ENCODE measurements at places on chromosomes 16 and 17.

DNA sequence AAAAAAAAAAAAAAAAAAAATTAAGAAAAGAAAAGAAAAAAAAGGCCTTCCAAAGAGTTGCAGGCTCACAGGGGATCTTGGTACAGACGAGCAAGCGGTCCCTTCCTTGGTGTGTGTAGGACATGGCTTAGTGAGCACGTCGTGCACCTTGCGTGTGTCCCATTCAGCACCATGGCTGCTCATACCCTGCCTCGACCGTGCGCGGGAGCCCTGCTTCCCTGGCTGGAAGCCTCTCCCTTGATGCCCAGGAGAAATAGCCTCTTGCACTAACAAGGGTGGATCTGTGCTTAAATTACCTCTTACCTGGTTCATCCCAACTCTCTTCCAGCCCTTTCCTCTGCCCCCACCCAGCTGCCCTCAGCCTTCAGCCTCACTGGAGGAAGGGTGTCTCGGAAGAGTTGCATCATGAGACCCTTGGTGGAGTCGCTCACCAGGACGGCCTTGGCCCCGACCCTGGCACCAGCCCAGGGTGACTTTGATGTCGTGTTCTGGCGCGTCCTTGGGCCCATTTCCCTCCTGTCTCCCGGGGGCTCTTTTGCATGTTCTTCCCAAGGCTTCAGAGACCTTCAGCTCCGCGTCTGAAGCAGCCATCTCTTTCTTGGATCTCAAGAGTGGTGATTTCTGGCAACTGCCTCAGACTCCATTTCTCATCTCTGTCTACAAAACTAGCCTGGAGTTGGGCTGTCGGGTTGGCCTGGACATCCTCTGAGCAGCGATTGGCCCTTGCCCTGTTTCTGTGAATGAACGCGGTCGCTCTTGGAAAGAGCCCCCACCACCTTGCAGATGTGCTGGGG is 127.2 kb downstream of the CMIP start:
- DNase-seq, result no peak

GRCh38 chr17:7218166-7218565 is 1.5 kb downstream of the DLG4 start:
- no peak for DNase-seq

DNA sequence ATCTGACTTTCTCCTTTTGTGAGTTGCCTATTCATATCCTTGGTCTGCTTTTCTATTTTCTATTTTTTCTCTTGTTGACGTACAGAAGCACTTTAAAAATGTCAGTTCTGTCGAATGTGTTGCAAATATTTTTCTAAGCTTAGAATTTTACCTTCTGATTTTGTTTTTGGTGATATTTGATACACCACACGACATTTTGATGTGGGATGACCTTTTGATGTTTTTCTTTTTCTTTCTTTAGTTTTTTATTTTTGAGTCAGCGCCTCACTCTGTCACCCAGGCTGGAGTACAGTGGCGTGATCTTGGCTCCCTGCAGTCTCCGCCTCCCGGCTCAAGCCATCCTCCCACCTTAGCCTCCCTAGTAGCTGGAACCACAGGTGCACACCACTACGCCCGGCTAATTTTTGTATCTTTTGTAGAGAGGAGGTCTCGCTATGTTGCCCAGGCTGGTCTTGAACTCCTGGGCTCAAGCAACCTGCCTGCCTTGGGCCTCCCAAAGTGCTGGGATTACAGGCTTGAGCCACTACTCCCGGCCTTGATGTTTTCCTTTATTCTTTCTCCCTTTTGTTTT is 39.6 kb downstream of the WSB1 start:
- no peak for DNase-seq

DNA sequence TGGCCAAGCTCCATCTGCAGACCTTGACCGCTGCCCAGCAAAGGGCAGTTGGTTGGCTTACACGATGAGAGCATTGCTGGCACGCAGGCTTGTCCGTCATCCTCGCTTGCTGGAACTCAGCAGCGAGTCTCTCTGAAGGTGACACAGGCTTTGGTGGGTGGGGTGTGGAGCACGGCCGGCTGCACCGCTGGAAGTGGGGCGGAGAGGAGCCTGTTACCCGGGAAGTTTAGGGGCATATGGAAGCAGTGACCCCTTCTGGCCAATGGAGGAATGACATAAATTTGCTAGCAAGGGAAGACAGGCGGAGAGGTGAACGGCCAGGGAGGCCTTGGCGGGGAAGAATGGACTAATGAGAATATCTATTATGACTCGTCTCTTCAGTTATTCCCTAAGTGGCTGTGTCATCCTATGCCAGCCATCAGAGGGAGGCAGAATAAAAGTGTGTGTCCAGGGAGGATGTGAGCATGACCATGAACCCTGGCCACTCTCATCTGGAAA is 65.9 kb upstream of the SDK2 start:
- DNase-seq, result peak; percentile 9

DNA sequence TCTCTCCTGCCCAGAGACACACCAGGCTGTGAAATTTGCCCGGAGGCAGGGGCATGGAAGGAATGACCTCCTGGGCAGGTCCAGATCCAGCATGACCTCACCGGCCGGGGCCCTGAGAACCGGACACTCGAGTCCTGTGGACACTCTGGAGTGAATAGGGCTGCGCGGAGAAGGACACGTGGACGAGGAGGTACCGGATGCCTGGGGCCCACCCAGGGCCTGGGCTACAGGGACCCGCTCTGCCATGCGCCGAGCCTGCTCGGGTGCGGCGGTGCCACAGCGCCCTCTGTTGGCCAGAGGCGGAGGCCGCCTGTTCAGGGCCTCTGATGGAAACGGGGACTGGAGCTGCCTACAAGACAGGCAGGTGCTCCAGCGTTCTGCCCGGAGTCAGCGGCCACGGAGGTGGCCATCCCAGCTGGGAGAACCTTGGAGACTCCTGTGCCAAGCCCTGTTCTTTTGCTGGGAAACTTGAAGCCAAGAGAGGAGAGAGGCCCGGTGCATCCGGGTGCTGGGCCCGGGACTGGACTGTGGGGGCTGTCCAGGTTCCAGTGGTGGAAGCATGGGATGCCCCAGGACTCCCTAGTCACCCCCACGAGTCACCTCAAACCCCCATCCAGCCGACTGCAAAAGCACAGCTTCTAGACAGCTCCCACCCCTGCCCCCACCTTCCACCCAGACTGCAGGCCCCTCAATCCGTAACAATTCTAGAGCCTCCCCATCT is 19.3 kb upstream of the NXPH3 start:
- peak; percentile 64 for DNase-seq

DNA sequence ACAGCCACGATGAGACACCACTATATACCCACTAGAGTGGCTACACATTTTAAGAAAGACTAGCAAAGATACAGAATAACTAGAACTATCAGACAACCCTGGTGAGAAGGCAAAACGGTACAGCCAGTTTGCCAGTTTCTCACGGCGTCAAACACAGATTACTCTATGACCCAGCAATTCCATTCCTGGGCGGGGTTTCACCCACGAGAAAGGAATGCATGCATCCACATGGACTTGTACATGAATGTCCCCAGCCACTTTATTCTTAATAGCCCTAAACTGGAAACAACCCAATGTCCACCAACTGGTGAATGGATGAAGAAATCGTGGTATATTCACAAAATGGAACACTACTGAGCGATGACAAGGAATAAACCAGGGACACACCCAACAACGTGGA is 74.5 kb downstream of the MYH10 start:
- no peak for DNase-seq

- DNase-seq, result no peak
Measured at GRCh38 chr17:46917516-46917915, 5.4 kb upstream of the GOSR2 start.

DNA sequence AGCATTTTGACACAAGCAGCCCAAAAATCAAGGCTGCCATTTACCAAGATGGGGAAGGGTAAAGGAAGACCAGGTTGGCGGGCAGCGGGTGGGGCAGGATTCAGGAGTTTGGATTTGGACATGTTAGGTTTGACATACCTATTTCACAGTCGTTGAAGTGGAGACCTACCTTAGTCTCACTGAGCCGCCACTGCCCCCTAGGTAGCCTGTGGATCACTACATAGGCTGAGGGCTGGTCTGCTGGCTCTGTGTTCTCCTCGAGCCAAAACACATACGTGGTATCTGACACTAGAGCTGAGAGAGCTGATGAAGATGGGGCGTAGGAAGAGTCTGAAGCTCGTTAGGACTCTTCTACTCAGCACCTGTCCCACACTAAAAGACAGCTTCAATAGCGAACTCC is 115.1 kb downstream of the HIC1 start:
- DNase-seq, result no peak

DNA sequence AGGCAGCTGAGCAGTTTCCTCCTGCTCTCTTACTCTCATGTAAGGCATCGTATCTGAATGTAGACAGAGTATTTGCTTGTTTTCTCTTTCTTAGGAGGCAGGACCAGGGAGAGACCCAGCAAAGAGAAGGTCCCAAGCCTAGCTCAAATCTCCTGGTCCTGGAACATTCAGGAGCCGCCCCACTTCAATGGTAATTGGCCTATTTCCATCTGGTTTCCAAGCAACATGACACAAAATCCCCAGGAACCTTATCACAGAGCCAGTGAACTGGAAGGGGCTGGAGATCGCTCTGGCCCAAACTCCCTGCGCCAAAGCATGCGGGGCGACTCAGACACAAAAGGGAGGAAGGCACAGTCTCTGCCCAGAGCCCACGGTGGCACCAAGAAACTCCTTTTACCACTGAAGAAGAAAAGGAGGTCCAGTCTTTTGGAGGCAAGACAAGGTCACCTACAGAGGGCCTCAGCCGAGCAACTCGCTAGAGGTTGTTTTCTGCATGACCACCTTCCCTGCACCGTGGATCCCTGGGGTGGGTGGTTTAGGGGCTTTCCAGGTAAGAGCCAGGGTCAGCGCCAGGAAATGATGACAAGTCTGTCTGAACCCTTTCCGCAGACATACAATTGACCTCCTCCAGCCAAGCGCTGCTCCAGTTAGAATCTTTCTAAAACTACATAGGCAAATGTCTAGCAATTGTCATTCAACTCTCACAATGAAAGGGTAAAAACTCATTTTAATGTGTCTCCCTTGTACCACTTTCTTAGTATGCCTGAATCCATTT is 394.7 kb downstream of the SOX9 start:
- DNase-seq, result no peak

- DNase-seq, result no peak
Measured at GRCh38 chr16:59252317-59252716, 518.2 kb upstream of the GOT2 start.

- DNase-seq, result no peak
Measured at GRCh38 chr17:72056727-72057290, 64.0 kb upstream of the SOX9 start.

DNA sequence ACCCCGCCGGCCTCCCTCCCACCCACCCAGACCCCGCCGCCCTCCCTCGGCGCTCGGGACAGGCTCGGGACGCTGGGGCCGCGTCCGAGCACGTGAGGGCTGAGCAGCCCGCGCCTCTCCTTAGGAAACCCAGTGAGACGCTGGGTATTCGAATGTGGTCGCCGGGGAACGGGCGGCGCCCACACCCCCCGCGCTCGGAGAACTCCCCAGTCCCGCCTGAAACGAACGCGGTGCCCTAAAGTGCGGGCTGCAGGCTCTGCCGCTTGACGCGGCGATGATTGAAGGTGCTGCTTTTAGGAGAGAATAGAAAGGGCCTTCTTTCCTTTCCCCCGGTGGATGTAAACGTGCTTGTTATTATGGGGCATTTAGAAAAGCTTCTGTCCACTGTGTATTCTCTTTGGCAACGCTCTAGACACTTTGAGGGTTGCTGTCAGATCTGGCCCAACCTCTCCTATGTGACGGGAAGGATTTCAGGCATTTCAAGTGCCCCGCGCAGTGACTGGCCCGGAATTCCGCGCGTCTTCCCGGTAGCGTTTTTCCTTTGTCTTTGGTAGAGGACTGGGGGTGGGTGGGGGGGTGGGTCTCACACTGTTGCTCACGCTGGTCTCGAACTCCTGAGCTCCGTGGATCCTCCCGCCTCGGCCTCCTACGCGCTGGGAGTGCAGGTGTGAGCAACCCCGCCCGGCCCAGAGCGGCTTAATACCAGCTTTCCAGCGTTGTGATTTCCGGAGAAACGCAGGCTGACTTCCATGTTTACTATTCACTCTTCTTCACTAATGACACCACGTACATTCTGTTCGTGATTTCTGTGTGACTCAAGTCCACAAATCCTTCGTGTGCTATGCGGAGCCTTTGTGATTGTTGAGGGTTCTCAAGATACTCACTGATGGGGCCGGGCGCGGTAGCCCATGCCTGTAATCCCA is 21.8 kb upstream of the FOXK2 start:
- peak; percentile 45 for DNase-seq

DNA sequence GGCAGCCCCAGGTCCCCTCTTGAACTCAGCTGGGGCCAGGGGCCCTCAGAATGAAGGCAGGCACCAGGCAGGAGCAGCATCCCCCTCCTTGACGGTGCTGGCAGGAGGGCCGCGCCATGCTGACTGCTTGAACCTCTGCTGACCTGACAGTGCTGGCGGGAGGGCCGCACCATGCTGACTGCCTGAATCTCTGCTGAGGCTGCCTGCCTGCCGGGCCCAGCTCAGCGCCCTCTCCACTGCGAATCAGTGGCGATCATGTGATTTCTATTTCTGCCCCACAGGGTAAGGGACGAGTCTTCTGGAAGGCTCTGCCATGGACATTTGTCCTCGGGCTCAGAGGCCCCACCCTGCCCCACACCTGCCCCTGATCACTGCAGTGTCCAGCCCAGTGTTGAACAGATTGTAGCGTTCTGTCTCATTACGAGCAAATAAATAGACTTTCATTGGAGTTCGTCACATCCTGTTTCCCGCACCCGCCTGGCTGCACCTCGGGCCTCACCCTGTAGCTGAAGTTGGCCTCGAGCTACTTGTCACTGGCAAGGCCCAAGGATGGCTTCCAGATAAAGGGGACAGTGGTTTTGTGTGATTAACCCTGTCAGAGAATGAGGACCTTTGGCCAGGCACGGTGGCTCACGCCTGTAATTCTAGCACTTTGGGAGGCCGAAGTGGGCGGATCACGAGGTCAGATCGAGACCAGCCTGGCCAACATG is 8.6 kb downstream of the C16orf90 start:
- no peak for DNase-seq

DNA sequence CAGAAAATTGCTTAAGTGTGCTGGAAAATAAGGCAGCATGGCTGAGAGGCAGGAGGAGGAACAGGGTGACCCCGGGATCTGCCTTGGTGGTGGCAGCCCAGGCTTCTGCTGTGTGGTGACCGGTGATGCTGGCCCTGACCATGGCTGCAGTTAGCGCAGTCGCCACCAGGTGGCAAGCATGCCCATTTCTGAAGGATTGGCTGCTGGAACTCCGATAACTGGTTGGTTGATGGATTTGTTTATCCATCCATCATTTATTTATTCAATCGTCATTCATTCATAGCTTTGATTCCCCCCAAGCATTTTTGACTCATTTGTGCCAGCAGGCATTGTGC is 29.1 kb upstream of the ITGA3 start:
- no peak for DNase-seq

GRCh38 chr17:69402052-69402451 is 12.4 kb upstream of the MAP2K6 start:
- DNase-seq, result no peak

- no peak for DNase-seq
Measured at GRCh38 chr17:4658478-4659305, 17.2 kb upstream of the ALOX15 start.

DNA sequence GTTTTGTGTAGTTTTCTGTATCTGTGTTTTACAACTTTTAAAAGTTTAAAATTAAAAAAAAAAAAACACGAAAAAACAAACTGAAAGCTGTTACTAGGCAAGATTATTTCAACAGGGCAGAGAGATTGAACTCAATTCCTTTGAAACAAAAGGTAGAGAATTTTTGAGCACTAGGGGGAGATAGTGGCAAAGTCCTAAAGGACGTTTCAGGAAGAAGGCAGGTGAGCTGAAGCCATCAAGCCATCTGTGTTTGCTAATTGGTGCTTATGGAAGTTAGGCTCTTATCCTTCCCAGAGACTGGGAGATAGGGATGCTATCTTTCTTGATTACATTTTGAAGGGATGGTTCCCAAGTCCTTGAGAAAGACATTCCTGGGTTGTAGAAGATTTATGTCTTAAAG is 70.6 kb upstream of the CLEC3A start:
- DNase-seq, result no peak

- peak; percentile 91 for DNase-seq
Measured at GRCh38 chr16:54929090-54930004, 1.3 kb upstream of the IRX5 start.
